ENCODE measurements at places on chromosomes 13 and 19.
A peak's percentile ranks its signal among the peaks of the same experiment; 100 is the strongest.

DNA sequence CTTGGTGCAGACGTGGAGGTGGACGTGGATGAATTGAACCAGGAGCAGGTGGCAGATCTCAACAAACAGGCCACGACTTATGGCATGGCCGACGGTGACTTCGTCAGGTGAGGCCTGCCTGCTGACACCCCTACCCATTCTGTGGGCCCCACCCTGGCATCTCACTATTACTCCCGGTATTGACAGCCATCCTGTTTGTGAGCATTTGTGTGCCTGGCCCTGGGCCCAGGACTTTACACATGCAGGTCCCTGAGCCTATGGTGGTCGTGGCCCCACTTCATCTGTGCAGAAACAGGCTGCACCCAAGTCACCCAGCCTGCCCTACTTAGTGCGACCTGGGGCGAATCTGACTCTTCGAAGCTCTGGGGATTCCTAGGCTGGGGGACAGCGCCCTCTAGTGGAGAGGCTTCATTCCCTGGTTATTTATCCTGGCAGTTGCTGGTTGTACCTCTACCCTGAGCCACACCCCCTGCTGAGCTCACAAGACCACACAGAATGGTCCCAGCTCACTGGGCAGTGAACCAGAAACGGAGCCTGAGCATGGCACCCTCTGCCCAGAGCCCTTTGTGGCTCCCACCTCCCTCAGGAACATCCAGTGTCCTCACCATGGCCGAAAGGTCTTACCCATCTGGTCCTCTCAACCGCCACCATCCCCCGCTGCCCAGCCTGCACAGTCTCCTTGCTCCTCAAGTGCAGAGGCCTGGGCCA, 16.9 kb downstream of the ZNF296 start:
- peak; percentile 76 for DNase-seq

GRCh38 chr19:35247526-35248309, 1.1 kb upstream of the LSR start:
- peak; percentile 19 for DNase-seq

- no peak for DNase-seq
Measured at GRCh38 chr13:91721413-91721812, 323.0 kb downstream of the GPC5 start.

DNA sequence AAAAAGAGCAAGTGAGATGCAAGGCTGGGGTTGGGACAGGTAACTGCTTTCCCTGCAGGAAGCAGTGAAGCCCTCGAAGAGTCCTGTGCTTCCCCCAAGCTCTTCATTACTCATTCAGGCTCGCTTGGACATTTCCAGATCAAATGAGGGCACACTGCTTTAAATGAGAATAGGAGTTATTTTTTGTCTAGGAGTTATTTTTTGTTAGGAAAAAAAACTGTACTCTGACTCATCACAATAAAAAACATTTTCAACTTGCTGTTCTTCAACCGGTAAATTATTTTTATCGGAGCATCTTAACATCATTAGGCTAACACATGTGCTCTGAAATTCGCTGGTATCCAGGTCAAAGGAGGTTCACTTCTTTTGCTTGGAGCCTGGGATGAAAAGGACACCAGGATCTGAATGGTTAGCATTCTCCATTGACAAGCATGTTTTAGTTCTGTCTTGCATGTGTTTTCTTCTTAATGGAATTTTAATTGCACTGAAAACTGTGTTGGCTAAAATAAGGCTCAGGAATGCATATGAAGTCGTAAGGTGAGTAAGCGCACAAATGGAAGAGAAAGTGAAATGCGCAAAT, 80.7 kb upstream of the STK24 start:
- DNase-seq = peak; percentile 28

DNA sequence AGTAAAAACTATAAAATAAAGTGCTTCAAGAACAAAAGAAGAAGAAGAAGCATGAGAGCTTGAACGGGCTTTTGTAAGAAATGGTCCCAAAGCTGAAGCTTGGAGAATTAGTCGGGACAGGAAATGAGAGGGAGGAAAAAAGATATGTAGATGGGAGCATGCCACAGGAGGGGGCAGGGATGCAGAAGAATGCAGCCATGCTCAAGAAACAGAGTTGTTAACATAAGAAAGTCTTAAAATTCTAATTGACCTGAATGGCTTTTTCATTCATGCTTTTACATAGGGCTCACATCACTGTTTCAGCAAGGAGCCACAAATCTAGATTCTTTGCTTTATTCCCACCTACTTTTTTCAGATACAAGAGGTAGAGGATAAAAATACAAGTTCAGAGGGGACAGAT, 27.7 kb upstream of the NBEA start:
- no peak for DNase-seq
